Coronary artery (tissue), 2 donors: ENCODE measurements at places on chromosomes 1 and 21.

DNA sequence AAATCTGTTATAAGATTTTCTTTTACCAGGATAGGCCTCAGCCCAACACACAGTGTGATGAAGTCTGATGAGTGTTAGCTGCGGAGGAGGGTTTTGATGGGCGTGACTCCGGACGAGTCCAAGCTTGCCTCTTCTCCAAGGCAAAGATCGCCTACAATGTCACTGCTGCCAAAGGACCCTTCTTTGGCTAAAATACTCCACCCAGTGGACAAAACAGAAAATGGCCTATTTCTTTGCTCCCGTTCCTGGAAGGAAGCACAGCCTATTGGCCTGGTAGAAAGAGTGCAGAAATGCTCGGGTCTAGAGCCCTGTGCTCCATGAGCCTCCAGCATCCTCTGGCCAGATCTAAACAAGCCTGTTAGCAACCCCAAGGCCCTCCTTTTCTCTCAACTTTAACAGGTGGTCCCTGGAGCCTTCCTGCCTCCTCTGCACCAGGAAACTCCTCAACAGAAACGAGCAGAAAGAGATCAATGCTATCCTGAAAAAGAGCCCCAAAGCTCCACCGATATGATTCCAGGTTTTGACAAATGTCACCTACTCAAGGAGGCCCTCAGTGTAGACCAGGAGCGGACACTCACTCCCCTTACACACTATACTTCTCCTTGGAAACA is 3.4 kb upstream of the CASQ2 start:
- peak; percentile 85 for DNase-seq

GRCh38 chr21:38126666-38127303 is 130.0 kb upstream of the KCNJ15 start:
- no peak for DNase-seq

DNA sequence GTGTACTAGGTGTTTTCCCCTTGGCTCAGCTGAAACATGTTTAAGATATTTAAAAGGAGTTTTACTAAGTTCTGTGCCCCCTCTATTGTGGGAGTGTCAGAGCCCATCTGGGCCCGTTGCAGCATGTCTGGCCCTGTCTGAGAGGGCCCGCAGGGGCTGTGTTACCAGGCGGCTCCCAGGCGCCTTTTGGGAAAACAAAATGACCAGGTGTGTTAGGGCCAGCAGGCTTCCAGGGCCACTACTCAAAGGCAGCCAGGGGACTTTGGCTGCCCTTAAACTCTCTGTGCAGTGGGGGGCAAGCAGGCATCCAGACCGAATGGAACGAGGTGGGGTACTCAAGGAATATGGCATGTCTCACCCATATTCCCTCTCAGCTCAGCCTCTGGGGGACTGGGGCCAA is 111.7 kb downstream of the KCNN3 start:
- peak; percentile 33 for DNase-seq

DNA sequence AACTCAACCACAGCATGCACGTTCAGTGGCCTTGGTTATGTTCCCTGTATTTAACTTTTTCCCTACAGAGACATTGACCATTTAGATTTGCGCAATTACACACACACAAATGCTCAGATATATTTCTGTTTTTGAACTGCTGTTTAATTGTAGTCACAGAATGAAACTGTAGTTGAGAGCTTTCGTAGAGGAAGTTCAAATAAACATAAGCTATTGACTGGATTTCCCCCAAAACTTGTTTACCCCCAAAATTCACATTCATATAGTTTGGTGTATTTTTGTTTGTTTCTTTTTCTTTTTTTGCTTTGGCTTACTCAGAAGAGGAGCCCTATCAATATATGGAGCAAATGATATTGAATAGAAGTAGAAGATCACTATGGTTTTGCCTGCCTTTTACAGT is 921.0 kb downstream of the ADGRL2 start:
- no peak for DNase-seq

DNA sequence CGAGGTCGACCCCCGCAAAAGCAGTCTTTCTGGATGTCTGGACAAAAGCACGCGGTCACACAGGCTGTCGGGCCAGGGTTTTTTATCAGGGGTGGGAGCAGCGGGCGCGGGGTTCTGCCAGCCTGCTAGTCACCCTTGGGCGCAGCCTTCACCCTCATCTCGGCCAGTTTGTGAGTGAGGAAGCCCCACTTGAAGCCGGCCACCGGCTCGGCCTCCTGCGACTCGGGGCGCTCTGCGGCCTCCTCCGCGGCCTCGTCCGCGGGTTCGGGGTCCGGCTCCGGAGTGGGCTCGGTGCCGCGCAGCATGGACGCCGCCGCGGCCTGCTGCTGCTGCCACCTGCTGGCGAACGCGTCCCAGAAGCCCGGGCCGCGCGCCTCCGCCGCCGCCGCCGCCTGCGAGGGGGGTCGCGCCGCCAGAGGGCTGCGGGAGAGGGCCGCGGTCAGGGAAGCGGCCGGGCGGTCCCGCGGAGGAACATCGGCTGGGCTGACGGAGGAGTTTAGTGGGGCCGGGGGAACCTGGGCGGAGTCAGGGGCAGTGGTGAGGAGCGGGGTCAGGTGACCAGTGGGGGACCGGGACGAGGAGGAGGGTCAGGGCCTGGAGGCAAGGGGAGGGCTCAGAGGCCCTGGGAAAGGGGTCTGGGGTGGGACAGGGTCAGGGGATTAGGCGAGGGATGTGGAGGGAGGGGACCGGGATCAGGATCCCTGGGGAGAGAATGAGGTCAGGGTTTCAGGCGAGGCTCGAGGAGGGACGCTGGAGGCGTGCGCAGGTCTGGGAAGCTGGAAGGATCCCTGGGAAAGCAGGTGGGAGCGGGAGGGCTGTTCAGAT is 4.5 kb downstream of the C1orf232 start:
- no peak for DNase-seq

GRCh38 chr21:41834252-41834925 is 44.8 kb downstream of the PRDM15 start:
- DNase-seq: no peak

DNA sequence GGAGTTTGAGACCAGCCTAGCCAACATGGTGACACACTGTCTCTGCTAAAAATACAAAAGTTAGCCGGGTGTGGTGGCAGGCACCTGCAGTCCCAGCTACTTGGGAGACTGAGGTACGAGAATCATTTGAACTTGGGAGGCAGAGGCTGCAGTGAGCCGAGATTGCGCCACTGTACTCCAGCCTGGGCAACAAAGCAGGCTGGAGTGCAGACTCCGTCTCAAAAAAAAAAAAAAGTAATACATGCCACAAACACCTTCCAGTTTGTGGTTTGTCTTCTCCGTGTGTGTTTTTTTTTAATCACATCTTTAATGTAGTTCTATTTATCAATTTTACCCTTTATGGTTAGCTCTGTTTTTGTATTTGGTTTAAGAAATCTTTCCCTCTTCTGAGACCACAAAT is 22.3 kb downstream of the POGZ start:
- no peak for DNase-seq

- no peak for DNase-seq
Observed at GRCh38 chr1:14120895-14121294, 420.9 kb downstream of the PRDM2 start.

- no peak for DNase-seq
Observed at GRCh38 chr1:212104586-212105325, 69.2 kb downstream of the DTL start.

DNA sequence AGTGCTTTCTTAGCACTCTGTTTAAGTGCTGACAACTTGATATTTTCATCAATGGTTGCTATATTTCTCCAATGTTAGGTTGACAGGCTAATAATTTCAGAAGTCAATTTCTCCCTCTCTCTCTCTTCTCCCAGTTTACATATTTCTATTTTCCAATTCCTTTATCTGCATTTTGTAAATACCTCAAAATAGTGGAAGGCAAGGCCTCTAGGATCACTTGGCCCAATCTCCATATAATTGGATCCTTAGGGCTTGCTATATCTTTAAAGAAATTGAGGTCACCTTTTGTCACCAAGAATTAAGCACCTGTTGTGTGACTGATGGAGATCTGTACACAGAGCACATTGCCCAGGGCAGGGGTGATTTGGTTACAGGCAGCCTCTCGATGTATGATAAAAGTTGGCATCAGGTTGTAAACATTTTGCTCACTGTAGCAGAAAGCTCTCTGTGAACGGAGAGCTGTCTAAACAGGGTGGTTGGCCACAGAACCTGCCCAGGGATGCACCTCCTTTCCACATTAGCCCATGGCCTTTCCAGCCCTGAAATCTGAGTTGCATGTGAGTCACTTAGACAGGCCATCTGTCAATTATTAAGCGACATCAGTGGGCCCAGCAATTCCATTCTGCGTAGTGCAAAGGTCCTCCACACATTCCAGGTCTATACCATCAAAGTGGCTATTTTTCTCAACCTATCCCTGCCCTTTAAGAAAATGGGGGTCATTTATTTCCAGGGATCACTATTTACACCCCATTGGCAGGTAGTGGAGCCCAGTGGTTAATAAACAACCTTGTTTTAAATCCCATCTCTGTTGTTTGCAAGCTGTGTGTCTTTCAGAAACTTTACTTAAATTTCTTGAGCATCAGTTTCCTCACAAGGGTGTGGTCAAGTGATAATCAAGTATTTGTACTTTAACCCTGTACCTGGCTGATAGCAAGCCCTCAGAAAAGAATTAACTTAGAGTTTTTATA is 29.1 kb upstream of the IRF2BP2 start:
- no peak for DNase-seq

DNA sequence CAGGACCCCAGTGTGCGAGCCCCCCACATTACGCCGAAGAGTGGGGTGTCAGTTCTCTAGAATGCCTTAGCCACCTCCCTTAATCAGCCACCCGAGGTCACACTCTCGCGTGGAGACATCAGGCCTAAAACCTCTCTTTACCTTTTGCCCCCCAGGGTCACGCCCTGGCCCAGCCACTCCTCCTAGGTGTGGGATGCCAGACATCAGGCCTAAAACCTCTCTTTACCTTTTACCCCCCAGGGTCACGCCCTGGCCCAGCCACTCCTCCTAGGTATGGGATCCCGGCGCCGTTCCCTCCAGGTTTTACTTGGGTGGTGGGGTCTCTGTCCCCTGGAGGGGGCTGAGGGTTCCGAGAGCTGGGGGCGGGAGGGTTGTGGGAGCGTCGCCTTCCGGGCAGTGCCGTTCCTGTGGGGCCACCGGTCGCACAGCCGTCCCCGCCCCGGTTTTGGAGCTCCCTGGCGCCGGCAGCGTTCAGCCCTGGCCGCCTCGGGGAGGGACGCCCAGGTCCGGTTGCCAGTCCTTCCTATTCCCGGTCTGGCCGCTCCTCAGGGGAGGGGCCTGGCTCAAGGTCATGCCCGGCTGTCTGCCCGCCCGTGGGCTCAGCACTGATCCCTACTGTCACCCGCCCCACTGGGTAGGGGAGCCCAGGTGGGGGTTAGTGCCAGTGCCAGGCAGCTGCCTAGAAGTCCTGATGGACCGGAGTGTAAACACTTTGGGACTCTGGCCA is 882 bp downstream of the VPS13D start:
- peak; percentile 82 for DNase-seq

DNA sequence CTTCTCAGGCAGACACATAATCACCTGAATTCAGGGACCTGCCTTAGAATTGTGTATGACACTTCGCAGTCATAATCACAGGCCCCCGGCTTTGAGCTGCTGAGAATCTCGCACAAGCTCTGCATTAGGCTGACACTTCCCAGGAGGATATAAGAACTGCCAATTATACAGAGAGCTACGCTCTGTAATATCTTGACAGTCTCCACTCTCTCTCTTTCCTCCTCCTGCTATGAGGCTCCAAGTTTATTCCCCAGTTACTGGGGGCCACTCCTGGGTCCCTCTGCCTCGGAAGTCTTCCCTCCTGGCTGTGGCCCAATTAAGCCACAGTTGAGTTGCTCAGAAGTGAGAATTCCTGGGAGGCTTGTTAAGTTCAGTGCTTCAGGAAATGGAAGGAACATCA is 42.7 kb downstream of the EBNA1BP2 start:
- DNase-seq: no peak

DNA sequence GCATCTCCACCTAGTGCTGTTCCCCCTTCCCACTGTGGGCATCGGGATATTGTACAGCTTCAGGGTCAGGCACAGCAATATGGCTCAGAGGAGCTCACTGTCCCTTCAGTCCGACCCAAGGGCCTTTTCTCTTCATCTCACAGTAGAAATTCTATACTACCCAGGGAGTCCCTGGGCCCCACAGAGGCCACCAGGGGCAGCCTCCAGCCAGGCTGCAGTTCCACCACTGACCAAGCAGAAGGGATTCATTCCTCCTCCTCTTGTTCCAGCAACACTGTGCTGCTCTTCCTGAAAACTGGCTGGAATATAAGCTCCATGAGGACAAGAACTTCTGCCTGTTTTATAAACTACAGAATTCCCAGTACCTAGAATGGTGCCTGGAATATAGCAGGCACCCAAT is 70.5 kb downstream of the CD34 start:
- peak; percentile 40 for DNase-seq

GRCh38 chr1:24555591-24556413 is at the start of gene NCMAP:
Gene NCMAP, plus strand, starts transcription at chr1:24556087. Its CDS starts 39,344 bp downstream, at chr1:24595431.
- DNase-seq: no peak

- no peak for DNase-seq
Observed at GRCh38 chr1:96912248-96912647, 190.7 kb downstream of the PTBP2 start.

DNA sequence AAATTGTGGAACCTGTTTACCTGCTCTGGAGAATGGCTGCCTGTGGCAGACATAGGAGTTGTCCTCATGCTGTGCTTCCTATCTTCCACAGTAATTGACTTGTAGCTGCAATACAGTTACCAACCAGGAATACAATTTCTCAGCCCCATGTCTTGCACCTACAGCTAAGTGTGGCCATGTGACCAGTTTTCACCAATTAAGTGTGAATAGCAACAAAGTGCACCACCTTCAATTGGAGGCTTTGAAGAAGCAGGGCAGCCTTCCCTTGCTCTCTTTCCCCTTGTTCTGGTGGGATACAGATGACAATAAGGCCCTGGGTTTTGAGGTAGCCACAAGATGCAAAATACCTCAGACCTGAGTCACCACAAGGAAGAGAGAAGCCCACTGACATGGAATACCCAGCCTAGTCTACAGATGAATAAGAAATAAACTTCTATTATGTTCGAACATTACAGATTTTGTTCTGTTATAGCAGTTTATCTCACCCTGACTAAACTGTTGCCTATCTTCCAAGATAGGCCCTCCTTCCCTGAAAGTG is 70.2 kb upstream of the S1PR1 start:
- no peak for DNase-seq

- DNase-seq: no peak
Observed at GRCh38 chr1:169363046-169363730, 4.4 kb downstream of the NME7 start.

GRCh38 chr1:89279011-89279466 is 6.4 kb upstream of the GBP5 start:
- DNase-seq: no peak

DNA sequence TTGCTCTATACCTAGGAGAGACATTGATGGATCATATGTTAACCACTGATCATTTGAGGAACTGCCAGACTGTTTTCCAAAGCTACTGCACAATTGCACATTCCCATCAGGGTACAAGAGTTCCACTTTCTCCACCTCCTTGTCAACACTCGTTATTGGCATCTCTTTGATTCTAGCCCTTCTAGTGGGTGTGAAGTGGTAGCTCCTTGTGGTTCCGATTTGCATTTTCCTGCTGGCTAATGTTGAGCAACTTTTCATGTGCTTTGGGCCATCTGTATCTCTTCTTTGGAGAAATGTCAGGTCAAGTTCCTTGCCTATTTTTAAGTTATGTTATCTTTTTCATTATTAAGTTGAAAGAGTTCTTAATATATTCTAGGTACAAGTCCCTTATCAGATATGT is 90.1 kb downstream of the DMRTB1 start:
- DNase-seq: no peak
